ENCODE measurements at places on chromosomes 16 and 17.

DNA sequence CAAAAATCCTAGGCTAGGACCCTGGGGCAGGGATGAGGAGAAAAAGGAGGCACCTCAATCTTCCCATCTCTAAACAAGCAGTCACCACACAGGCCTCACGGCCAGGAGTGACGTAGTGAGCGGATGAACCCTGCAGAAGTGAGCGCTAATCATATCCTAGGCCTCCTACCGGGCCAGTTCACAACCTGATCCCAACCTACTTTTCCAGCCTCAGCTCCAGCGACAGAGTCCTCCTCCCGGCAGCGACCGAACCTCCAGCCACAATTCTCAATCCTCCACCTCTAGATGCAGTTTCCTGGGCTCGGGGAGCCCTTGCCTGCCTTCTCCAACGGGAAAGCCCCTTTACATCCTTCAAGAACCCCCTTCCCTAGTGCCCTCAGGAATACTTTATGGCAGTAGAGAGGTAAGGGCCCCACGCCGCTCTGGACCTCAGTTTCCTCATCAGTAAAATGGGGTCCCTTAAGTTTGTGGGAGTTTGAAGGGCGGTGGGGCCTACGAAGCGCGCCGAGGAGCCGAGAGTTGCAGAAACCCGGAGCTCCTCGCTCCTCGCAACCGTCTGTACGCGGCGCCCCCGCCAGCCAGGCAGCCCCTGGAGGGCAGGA, 1.4 kb downstream of the ZNF668 start:
- no peak for DNase-seq

DNA sequence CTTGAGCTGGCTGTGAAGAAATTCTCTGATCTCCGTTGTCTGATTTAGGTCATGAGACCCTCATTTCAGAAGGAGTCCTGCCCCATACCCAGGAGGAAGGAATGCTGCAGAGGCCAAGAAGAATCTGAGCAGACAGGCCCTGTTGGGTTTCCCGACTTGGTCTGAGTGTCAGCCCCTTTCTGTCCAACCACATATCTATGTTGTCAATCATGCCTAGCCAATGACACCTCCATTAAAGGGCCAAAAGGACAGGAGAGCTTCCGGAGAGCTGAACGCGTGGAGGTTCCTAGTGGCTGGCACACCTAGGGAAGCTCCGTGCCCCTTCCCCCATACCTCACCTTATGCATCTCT, 37.8 kb downstream of the PIMREG start:
- DNase-seq = no peak

- DNase-seq = peak; percentile 64
These were observed 7.7 kb downstream of the CCL16 start for GRCh38 chr17:35973333-35974260.

DNA sequence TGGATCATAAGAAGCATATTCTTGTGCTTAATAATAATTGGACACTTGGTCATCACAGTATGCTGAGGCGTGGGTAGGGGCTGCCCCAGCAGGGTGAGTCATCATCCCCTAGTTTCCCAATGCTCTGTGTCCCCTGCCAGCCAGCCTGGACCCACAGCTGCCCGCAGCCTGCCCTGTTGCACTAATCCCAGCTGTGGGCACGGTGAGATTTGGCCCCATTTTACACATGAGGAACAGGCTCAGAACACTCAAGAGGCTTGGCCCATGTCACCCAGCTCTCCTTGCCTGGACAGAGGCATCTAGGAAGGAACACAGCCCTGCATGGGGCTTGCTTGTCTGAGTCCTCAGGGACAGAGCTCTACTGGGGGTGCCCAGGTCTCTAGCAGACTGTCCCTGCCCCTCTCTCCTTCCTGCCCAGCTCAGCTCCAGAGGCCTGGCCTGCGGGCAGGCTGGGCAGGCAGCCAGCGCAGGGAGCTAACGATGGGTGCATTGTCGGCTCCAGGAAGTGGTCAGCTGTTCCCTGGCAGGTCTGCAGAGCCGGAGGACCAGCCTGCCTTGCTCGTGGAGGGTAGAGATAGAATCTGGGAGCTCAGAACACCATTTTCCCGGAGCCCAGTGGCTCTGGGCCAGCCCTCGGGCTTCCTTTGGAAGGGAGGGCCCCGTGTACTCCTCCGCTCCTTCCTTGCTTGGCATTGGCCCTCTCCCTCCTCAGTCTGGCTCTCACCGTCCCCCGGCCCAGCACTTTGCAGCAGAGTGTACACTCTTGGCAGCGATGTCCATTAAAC, 189.4 kb downstream of the RAB11FIP4 start:
- DNase-seq = no peak

GRCh38 chr17:74730491-74731346, 6.3 kb upstream of the RAB37 start:
- no peak for DNase-seq

- DNase-seq = no peak
These were observed 19.8 kb upstream of the PITPNA start for GRCh38 chr17:1582374-1582773.

GRCh38 chr16:56916571-56917403, 15.2 kb upstream of the HERPUD1 start:
- DNase-seq = no peak

GRCh38 chr16:14501331-14502255, 128.5 kb downstream of the PARN start:
- DNase-seq = peak; percentile 67

DNA sequence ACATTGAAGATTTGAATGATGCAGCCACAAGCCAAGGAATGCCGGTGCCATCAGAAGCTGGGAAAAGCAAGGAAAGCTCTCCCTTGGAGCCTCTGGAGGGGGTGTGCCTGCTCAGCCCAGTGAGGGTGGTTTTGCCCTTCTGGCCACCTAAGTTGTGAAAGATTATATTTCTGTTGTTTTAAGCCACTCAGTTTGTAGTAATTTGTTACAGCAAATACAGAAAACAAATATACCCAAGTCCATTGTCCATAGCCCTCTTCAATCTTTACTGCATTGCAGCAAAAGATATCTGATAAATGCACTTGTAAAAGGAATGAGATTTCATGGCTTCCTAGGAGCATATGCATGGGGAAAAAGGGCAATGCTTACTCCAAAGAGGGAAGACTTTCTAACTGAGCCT, 447.9 kb downstream of the HAPSTR1 start:
- no peak for DNase-seq

- no peak for DNase-seq
These were observed 99.3 kb upstream of the SOX9 start for GRCh38 chr17:72021417-72022041.

DNA sequence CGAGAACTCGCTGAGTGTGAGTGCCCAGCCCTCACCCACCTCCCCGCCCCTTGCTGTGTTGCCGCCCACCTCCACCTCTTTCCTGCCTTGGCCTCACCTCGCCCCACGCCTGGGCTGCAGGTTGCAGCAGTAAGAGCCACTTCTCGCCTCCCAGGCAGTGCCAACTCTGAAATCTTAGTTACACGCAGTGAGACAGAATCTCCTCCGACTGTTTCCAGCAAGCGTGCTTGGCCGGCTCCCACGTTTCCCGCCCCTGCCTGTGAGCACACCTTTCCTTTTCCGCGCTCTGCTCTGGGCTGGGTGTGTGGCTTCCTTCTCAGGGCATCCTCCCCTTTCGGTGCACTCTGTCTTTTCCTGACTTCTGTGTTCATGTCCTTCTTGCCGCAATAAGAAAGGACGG, 5.7 kb downstream of the ENGASE start:
- DNase-seq = no peak

GRCh38 chr16:25189305-25189704, 27.4 kb upstream of the AQP8 start:
- no peak for DNase-seq

DNA sequence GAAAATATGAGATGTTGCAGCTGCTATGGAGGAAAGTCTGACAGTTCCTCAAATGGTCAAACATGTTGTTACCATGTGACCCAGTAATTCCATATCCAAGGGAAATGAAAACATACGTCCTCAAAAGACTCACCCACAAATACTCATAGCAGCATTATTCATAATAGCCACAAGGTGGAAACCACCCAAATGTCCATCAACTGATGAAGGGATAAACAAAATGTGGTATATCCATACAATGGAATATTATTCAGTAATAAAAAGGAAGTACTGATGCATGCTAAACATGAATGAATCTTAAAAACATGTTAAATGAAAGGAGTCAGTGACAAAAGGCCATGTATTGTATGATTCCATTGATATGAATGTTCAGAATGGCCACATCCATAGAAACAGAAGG, 140.2 kb downstream of the PITPNC1 start:
- DNase-seq = no peak

- DNase-seq = no peak
These were observed 49.7 kb downstream of the MSI2 start for GRCh38 chr17:57305908-57306504.

DNA sequence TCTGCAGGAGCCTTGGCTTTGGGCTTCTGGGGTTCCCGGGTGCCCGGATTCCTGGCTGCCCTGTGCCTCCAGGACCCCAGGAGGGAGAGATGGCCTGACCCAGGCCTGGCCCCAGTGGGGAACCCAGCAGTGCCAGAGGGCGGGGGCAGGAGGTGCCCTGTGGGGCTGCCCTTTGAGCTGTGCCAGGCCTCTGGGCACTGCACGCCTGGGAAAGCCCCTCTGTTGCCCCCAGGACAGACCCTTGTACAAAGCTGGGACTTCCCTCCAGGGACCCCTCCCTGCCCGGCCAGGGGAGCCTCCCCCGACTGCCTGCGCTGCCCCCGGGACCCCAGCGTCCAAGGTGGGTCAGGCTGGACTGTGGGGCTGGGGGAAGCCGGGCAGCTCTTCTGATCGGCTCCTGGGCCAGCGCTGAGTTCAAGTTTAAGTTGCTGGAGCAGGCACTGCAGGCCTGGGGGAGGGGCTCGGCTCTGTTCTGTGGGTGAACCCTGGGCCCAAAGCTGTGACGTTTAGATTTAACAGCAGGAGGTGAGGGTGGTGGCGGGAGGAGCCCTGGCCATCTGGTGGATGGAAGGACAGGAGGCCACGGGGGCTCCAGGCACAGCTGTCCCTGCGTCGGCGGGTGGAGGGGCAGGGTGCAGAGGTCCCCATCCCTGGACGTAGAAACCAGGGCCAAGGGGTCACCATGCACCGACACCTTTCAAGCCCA, 27.6 kb upstream of the C1QTNF8 start:
- DNase-seq = no peak

GRCh38 chr16:3004781-3005284, 7.9 kb upstream of the CLDN9 start:
- DNase-seq = no peak

- no peak for DNase-seq
These were observed 17.4 kb upstream of the ERN1 start for GRCh38 chr17:64147110-64148016.

DNA sequence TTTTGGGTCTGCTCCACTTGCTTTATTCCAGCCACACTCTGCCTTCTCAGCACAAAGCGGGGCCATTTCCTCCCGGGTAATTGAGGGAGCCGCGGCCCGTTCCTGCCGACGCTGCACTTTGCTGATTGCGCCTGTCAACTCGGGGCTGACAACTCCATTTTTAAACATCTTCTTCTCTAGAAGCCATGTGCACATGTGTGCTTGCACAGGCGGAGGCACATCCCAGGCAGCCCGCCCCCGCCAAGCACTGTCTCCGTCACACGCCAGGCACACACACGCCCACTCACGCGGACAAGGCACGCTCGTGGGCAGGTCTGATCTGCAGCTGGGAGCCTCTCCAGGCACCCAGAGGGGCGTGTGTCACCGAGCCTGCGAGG, 63.2 kb downstream of the ENGASE start:
- no peak for DNase-seq

DNA sequence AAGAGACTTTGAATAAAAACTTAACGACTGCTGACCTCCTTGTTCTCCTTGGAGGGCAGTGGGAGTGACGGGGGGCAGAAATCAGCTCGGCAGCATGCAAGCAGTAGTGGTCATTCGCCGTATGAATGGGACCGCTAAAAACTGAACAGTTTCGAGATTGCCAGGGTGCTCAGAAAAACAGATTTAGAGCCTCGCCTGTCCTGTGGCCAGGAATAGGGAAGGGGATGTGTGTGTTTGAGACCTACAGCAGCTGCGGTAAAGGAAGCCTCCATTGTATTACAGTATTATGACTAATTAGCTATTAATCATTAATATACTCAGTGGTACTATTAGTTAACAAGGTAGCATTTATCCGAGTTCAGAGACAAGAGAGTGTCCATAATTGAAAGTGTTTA, 670 bp upstream of the ZNF652 start:
- no peak for DNase-seq

GRCh38 chr16:73526011-73526804, 478.3 kb upstream of the ZFHX3 start:
- DNase-seq = no peak

GRCh38 chr17:17213775-17214174, 7.6 kb upstream of the PLD6 start:
- no peak for DNase-seq

GRCh38 chr16:89199241-89200123, 855 bp downstream of the SLC22A31 start:
- no peak for DNase-seq

GRCh38 chr17:33562792-33563191, 269.7 kb upstream of the ASIC2 start:
- no peak for DNase-seq

GRCh38 chr17:32807577-32807976, 69.3 kb downstream of the MYO1D start:
- no peak for DNase-seq

- DNase-seq = no peak
These were observed 7.7 kb downstream of the AKTIP start for GRCh38 chr16:53495325-53495724.
